Immature natural killer cell (primary cell): ENCODE measurements at places on chromosomes 12 and 14. TPM values are rescaled to one million over a fixed set of nuclear protein-coding genes. Genes with fewer than 3 reads are reported as not detected.

CMKLR1 gene
- polyA plus RNA-seq = 32.5 TPM

DNA sequence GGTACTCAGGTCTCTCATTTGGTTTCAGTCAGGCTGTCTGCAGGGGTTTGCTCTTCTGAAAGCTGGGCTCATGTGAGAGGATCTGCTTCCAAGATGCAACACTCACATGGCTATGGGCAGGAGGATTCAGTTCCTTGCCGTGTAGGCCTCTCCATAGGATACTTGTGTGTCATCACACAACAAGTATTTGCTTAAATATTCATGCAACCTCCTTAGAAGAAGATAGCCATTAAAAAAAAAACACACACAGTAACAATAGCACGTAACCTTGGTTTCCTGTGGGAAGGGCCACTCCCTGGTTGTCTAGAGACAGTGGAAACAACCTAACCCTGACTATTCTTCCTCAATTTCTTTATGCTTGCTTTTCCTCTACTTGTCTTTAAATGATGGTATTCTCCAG lies 31.8 kb upstream of the CLEC4E start:
- peaks cover 1% of the 10 kb centered on the region for H3K27me3 ChIP-seq
- H3K4me1 ChIP-seq = peaks cover 10% of the 10 kb centered on the region
- H3K36me3 ChIP-seq = no peaks in the 10 kb centered on the region
- H3K27ac ChIP-seq = peak overlapping the region; percentile 62
- DNase-seq = no peak

DNA sequence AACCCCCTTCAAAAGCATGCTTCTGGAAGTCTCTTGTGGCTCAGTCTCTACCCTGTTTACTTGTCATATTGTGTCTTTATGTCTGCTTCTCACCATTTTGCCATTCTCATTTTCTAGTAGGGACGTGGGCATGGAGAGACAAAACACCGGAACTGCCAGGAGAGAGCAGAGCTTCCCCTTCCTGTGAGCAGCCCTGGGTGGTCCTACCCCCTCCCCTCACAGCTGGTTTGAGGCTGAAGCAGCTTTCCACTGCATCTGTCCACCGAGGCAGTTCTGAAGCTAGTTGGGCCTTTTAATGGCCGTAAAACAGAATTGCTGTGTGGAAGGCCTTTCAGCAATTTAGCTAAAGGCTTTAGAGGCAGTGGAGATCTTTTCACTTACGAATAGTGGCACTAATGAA lies 77.0 kb downstream of the PELI2 start:
- no peak overlapping the region for H3K4me3 ChIP-seq
- no peaks in the 10 kb centered on the region for H3K36me3 ChIP-seq
- peaks cover 33% of the 10 kb centered on the region for H3K4me1 ChIP-seq
- DNase-seq = no peak
- peak overlapping the region; percentile 75 for H3K27ac ChIP-seq

DNA sequence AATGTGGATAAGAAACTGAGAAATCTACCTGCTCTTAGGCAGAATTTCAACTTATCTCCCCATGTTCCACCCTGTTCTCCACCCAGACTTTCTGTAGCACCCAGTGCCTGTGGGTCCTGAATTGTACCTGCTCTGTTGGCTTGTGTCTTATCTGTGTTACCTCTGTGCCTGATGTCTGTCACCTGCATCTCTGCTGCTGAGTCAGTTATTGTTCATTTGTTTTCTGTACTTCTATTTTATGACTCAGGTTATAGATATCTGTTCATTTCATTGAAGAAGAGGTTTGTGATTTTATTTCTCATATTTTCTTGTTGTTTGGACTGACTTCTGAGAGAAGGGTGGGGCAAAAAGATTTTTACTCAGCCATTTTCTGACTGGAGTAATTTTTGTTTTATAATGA lies 11.7 kb downstream of the SOCS4 start:
- H3K27ac ChIP-seq = no peak overlapping the region
- no peak overlapping the region for H3K4me3 ChIP-seq
- H3K27me3 ChIP-seq = peaks cover 3% of the 10 kb centered on the region
- H3K36me3 ChIP-seq = peaks cover 14% of the 10 kb centered on the region
